ENCODE measurements at places on chromosomes 3 and 15.

- DNase-seq: no peak
These were observed 13.1 kb downstream of the HDAC11 start for GRCh38 chr3:13492976-13493866.

DNA sequence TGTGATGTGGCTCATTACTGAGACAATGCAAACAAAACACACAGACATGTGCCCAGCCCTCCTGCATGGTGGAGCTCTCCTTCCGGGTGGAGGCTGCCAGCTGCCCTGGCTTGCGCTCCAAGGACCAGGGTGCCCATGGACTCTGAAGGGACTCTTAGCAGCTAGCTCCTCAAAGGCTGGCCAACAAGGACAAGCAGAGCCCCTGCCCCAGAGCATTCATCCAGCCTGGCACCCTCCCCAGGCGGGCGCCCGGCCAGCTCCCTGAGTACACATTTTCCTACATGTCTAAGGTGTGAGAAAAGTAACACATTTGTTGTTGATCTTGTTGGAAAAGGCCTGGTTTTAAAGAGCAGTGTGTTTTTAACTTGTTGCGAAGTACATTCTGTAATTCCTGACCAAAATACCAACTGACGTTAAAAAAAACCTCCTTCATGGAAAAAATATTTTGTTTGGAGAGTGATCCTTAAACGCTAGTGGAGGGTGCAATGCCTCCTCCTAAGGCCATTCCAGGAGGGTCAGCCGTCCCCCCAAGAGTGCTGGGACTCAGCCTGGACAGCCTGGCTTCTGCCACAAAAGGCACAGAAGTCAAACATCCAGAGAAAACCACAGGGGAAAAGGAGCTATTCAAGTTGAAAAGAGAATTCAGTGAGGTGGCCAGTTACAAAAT is 86.9 kb downstream of the KLF15 start:
- DNase-seq: no peak

GRCh38 chr15:68389041-68389930 is 42.7 kb downstream of the ITGA11 start:
- no peak for DNase-seq

GRCh38 chr3:151146731-151147091 is 56.3 kb downstream of the GPR171 start:
- DNase-seq: no peak

DNA sequence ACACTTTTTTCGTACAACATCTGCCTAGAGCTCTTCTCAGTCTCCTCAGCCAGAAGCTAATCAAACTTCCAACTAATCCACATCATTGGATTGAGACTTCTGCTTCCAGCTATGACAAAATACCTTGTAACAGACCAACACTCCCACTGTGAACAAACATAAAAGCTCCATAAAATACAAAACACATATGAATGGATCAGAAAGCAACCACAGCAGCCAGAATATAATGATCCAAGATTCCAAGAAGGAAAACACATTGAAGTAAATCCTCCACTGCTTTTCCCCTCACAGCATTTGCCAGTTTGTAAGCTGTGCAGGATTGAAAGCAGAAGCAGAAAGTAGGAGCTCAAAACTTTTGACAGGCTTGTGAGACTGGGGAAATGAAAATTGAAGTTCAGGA is 863.2 kb downstream of the TUSC7 start:
- DNase-seq: no peak

GRCh38 chr15:34436956-34437442 is 609 bp downstream of the GOLGA8A start:
- peak; percentile 48 for DNase-seq

DNA sequence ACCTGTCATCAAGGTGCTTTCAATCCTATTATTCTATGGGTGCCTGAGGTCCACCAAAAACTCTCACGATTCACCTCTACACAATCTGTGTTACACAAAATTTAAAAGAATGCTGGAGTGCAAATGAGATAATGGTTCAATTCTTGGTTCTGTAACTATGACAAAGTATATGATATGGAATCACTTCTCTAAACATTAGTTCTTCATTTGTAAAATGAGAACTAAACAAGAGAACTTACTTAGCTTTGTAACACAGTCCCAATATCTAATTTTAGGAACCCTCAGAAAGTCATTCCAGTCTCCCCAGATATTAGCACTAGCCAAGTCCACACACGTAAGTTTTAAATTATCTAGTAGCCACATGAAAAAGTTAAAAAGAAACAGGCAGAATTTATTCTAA is 111.5 kb downstream of the TBL1XR1 start:
- no peak for DNase-seq

GRCh38 chr3:180274536-180274935 is 237.8 kb upstream of the PEX5L start:
- no peak for DNase-seq

DNA sequence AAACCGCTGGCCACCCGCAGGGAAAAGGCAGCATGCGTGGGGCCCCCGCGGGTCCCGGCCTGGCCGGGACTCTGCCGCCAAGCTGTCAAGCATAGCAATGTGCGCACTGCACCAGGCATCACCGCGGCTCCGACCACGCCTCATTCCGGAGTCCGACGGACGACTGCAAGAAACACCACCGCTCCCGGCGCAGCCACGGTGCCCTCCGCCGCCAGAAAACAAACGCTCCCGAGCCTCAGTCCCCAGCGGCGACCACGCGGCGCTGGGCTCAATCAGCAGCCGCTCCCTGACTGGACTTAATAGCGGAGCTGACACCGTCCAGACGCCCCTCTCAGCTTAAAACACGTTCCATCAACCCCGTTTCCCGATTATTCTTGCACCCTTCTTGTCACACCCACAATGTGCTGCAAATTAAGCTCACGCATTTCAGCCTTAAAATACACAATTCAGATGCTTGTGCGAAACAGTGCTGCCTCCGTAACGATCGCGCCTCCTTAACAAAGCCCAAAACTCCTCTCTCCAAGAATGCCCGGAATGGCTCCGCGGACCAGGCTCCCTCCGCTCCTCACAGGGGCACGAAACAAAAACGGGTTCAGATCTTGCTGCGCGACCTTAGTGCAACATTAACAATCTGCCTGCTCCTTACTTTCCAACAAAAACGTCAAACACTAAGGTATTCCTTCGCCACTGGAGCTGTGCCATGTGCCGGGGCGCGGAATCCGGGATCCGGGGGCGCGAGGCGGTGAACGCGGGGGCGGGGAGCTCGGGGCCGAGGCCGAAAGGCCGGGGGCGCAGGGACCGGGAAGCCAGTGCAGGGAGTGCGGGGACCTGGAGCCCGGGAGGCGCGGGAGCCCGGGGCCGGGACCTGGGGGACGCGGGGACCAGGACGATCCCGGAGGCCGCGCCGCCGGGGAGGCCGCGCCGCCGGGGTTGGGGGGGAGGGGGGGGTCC is 655 bp downstream of the CYFIP1 start:
- DNase-seq: peak; percentile 19

DNA sequence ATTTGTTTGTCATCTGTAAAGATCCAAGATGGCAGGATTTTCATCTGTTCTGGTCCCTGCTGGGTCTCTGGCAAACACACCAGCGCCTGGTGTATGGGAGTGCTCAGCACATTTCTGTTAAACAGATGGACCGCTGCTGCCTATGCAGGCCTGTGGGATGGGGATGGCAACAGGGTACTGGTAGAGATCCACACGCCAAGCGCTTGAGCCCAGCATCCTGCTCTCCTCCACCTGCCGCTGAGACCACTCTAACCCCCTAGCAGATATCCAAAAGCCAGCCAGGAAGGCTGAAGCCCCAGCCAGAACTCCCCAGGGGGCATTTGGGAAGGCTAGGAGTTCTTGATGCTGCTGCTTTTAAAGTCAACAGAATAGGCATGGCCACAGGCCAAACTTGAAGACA is 31.7 kb downstream of the ZNF445 start:
- no peak for DNase-seq

- DNase-seq: no peak
These were observed 1.2 kb downstream of the KPNA1 start for GRCh38 chr3:122513386-122514122.

DNA sequence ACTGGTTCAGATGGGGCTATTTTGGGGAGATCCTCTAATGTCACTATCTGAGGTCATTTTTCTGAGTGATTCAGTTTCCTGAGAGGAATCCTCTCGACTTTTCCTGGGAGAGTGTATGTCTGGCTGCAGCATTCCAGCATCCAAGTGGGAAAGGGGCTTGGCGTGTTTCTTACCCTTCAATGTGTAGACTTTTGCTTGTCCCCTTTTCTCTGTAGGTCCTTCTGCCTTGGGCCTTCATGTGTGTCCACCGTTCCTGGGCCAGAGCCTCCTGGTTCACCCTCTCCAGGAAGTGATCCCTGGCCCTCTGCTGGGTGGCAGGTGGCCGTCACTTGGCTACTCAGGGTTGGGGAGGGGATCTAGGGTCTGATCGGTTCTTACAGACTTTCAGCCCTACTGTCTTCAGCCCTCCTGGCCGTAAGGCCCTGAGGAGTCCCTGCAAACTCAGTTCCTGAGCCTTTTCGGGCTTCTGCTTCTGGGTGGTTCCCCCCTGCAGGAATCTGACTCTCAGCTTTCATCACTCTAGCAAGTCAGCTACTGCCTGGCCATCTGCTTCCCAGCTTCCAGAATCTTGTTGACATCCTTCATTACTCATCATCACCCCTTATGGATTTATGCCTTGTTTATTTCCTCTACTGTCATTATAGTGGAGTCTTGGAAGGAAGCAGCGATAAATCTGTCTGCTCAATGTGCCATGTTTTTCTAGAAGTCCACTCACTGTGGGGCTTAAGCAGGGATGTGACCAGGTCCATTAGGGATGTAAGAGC is 36.5 kb downstream of the GOLGA6L10 start:
- DNase-seq: no peak

GRCh38 chr15:60363087-60363549 is 34.7 kb downstream of the ANXA2 start:
- no peak for DNase-seq

GRCh38 chr15:71651750-71652186 is 158.6 kb upstream of the NR2E3 start:
- DNase-seq: no peak

GRCh38 chr3:43363621-43364266 is 77.4 kb downstream of the SNRK start:
- DNase-seq: no peak

- DNase-seq: no peak
These were observed 16.0 kb upstream of the CCNL1 start for GRCh38 chr3:157175691-157176507.

GRCh38 chr3:39126532-39127071 is 19.1 kb downstream of the TTC21A start:
- no peak for DNase-seq

- DNase-seq: no peak
These were observed 80.6 kb downstream of the LINGO1 start for GRCh38 chr15:77552066-77552465.

GRCh38 chr3:38460377-38461270 is 6.9 kb downstream of the ACVR2B start:
- DNase-seq: no peak

DNA sequence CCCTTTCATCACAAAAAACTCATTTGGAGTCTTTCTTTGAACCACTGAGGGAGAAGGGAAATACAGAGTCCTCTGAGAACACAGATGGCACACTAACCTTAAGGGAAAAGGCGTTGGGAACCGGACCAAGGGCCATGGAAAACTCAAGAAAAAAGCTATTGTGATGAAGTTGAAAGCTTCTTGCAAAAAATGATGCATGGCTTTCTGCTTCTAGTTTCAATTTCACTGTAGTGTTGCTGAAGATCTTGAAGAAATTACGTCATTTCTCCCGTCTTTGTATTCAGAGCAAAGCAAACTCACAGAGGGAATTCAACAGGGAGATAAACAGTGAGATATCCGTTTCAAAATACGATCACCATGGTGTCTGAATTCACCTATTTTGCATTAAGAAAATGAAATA is 642.3 kb upstream of the ADAMTS9 start:
- no peak for DNase-seq

- DNase-seq: no peak
These were observed 78.4 kb downstream of the PLSCR2 start for GRCh38 chr3:146390957-146391356.

GRCh38 chr3:155233213-155233612 is 60.3 kb downstream of the STRIT1 start:
- DNase-seq: no peak

DNA sequence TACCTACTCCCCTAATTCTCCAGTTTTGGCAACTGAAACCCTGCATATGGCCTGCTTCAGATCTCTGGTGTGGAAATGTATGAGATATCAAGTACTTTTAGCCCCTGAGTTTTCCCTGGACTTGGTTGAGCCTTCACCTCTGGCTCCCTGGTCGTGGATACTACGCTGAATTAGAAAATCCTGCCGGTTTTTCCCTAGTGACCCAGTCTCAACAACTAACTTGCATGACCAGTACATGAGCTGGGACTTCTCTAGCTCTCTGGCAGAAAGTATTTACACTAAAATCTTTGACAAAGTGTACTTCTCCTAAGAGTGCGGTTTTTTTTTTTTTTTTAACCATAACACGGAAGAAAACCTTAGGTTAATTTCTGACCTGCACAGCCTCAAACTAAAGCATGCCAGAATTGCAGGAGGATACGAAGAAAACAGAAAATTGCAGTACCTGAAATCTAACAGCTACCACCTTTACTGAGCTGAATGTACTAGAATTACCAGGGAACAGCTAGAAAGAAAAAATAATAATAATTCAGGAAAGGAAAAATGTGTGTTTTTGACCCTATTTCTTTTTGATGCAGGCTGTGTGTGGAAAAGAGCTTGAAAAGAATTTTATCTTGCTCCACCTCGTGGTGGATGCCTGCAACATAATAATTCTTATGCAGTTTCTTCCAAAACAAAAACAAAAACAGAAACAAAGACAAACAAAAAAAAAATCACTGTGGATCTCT is 165.6 kb downstream of the GMNC start:
- no peak for DNase-seq

DNA sequence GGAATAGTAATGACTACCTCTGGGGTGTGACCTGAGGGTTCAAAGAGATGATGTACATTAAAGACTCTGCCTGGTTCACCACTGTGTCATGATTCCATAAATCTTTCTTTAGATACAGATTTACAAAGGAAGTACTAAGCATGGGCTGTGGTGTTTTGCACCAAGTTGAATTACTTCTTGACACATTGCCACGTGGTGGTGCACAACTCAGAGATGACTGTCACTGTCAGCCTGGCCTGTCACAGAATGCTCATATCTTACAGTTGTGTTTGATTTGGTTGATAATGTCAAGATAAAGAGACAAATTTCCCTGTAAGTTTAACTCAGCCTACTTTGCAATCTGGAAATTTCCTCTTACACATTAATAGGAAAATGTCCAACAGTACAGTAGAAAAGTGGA is 3.2 kb downstream of the CTDSPL start:
- DNase-seq: no peak

DNA sequence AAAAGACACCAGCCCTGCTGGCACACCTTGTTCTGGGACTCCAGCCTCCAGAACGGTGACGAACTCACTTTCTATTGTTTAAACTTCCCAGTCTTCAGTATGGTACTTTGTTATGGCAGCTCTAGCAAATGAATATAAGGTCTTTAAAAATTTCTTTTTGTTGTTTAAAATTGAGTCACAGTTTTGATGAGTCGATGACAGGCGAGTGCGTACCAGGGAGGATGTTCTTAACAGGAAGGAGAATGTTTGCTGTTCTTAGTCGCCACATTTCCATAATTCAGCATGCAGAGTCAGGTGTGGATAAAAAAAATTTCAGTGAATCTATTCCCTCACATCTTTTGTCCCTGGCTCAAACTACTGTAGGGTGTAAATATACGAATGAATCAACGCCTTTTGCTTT is 12.4 kb downstream of the DNASE1L3 start:
- DNase-seq: no peak

GRCh38 chr3:130748981-130749380 is 2.4 kb upstream of the PIK3R4 start:
- no peak for DNase-seq

GRCh38 chr3:192914848-192915247 is 2.8 kb downstream of the MB21D2 start:
- DNase-seq: no peak

GRCh38 chr15:78103406-78104118 is 11.2 kb downstream of the SH2D7 start:
- DNase-seq: peak; percentile 66

Measured in activated T-helper 2 cell treated with anti-CD3 and anti-CD28 coated beads, Interferon-gamma antibody, Interleukin-2, Interleukin-4, amounts not matched to agents 10 μg/mL and 5 μg/mL and 100 μg/mL, durations not matched to agents 14 hours and 24 hours and 36 hours (primary cell).